ENCODE measurements at places on chromosomes 12 and 14.

GRCh38 chr12:98724384-98725155, 79.5 kb downstream of the APAF1 start:
- DNase-seq = no peak

DNA sequence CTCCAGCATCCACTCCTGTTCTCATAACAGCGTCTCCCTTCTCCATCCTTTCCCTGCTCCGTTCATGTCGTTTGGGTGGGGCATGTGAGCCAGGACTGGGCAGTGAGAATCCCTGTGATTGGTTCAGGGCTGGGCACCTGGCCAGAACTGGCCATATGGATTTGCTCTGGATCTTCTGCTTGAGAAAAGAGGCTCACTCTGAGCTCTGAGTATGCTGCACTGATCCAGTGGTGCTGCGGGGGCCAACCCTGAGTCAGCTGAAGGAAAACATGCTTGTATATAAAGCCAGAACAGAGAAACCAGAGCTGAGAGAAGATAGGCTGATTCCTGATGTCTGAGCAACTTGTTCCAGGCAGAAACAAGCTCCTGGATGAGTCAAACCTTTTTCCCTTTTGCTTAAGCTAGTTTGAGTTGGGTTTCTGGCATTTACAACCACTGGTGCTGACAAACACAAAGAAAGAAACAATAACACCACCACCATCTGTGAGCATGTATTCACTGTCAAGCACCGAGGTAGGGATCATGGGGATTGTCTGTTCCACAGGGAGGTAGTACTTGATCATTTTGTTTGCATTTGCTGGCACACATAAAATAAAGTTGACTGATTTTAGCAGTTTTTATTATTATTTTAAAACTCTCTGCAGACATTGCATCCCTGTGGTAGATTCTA, 14.0 kb upstream of the HPD start:
- DNase-seq = no peak

DNA sequence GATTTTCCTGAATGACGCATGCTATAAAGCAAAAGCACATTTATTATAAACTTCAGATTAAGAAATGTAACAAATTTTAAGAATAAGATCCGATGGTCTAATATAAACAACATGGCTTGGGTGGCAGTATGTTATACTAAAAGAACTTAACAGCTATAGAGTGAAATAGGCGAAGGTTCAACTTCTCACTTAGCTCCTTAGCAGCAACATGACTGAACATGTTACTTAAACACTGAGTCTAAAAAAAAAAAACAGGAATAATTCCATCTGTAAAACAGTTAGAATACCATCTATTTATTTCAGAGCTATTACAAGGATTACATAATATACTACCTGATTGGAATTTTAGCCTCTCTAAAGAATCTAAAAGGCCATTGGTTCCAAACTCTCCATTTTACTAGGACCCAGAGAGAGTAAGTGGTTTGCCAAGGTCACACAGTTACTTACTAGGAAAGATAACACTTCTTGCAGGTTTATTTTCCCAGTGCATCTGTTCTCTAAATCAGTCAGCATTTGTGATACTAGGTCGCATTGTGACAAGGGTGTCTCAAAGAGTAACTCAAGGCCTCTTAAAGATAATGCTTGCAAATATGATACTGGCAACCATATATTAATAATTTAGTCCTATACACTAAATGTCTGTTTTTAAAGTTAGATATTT, 14.8 kb downstream of the OSBPL8 start:
- no peak for DNase-seq

DNA sequence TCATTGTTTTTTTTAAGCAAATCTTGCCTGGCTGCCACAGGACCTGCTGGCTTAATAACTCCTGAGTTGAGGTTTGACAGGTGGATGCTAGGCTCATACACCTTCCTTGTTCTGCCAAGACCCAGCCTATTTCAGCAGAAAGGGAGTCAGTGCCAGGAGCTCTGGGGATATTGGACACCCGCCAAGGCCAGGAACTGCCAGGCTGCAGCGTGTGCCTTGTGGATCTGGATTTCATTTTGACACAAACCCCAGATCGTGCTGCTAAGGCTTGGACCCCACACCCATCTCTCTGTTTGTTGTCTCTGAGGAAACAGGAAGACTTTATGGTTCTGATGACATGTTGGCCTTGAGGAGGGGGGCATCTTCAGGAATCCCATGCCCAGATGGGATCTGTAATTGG, 44.4 kb upstream of the PRIMA1 start:
- no peak for DNase-seq

- no peak for DNase-seq
Measured at GRCh38 chr14:101062065-101062450, 158.5 kb upstream of the RTL1 start.

- no peak for DNase-seq
Measured at GRCh38 chr12:116687888-116688287, 50.0 kb downstream of the SPRING1 start.

- no peak for DNase-seq
Measured at GRCh38 chr12:125013816-125014442, 20.5 kb downstream of the BRI3BP start.

GRCh38 chr12:39587225-39587624, 32.4 kb downstream of the ABCD2 start:
- DNase-seq = no peak

DNA sequence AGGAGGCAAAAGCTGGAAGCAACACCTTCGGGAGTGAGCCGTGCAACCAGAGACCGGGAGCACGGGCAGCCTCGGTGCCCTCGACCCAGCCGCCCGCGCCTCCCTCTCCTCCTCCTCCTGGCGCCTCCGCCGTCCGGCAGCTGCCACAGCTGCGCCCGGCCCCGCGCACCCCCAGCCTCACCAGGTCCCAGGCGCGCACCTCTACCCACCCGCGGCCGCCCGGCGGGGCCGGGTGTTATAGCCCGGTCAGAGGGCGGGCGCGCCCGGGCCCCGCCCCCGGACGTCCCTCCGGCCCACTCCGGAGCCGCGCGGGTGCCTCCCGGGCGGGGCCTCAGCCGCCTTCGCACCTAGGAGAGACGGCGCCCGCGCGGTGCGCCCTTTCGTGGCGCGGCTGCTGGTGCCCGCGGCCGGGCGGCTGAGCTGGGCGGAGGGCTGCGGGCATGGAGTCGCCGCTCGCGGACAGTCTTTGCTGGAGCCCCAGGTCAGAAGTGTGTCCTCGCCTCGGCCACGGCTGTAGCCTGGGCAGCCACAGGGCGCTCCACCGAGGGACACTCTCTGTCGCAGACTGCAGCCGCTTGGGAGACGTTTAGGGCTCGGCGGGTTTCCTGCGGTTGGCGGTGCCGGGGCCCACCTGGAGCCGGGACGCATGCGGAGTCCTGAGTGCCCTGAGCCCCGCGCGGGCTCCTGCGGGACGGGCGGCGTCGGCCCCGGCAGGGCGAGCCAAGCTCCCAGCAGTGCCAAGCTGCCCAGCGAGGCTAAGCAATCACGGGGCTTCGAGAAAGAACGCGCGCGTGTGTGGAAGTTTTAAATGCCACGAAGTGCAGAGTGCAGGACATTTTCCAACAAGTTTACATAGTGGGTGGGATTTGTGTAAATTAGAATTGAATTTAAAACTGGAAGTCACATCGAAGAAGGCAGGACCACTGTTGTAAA, at the start of gene CPM:
CPM (minus strand) TSS at position 211 of the 933 bp plus-strand sequence. CDS start 334 bp downstream, outside the sequence.
- no peak for DNase-seq

DNA sequence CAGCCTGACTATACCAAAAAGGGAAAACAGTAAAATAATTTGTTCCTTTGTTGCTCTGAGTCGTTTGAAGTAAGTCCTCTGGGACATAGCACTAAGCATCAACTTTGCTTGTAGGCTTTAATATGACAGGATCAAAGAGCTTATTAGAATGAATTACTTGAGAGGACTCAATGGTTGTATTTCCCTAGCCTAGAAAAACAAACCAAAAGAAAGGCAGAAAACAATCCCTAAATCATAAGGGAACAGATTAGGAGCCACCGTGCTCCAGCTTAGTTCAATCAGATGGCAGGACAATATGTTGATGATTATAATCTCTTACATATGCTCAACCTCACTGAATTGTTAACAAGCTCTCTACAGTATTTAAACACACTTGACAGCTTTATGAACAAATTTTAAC, 988.4 kb downstream of the FLRT2 start:
- no peak for DNase-seq

- no peak for DNase-seq
Measured at GRCh38 chr14:95244587-95244986, 75.1 kb downstream of the CLMN start.

DNA sequence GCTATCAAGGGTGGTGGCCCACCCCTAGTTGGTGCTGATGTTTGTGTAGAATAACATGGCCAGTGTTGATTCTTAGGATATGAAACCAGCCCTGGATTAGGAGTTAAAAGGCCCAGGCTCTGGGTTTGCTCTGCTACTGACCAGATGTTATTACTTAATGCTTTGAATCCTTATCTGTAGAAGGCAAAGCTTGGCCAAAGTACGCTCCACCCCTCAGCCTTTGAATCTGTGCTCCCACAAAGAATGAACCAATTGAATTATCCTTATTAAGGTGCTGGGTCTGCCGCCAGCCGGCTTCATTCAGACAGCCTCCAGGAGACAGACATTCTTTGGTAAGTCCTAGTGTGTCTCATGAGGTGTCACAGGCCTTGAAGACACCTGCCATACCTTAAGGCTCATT, 41.8 kb downstream of the AKAP3 start:
- no peak for DNase-seq

DNA sequence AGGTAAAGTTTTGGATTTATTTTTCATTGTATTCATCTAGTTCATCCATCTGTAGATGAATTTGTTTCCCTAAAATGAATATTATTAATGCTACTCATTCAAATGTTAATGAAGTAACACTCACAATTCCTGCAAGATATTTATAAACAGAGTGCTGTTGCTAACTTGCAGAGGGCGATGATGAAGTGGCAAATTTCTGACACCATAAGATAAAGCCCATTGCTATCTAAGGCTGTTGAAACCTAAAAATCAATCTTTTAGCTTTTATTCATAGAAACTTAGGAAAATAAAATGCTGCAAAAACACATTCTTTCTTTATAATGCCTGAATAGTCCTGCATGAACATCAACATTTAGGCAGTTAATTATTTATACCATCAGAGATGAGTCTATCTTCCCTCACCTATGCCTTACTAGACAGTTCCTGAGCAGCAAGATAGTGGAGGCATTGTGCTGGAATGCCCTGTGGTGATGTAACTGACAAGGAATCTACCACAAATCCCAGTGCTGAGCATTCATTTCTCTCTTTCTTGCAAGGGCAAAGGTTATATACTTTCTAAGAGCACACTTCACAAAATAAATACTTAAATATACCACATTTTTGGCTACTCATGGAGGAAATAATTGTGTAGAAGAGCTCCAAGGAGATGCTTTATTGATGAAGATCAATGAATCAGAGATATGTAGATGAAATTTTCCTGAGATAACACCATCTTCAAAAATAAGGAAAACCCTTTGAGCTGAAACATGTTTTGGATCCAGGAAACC, 57.6 kb downstream of the LMNTD1 start:
- DNase-seq = no peak

DNA sequence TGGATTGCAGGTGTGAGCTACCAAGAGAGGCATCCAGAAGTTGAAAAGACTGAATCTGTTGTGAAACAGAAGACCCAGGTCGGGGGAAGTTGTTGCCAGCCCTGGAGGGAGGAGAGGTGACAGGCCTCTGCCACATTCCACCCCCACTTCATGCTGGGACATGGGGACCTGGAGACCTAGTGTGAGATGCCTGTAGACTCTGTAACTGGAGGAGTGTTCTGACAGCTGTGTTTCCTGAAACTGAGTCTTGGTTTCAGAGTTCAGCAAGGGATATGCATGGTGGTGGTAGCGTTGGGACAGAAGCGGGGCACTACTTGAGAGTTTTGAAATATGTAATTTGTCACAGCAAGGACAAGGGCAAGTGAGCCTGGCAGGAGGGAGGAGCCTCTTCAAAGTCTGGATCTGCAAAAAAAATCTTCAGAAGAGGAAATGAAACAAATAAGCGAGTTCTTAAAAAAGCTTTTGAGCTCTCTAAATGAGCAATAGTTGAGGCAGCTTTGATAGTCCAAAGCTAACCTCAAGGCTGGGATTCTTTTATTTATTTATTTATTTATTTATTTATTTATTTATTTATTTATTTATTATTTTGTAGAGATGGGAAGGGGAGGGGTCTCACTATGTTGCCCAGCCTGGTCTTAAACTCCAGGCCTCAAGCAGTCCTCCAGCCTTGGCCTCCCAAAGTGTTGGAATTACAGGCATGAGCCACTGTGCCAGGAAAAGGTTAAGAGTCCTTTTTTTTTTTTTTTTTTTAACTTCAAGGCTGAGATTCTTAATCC, 58.9 kb upstream of the EEA1 start:
- no peak for DNase-seq

GRCh38 chr12:27902651-27903050, 69.9 kb downstream of the PTHLH start:
- no peak for DNase-seq

- DNase-seq = no peak
Measured at GRCh38 chr14:95849761-95850160, 26.9 kb upstream of the TUNAR start.

GRCh38 chr14:76876076-76876475, 49.9 kb downstream of the LRRC74A start:
- peak; percentile 41 for DNase-seq

GRCh38 chr12:49230805-49231194, 34.1 kb upstream of the TUBA1C start:
- no peak for DNase-seq

DNA sequence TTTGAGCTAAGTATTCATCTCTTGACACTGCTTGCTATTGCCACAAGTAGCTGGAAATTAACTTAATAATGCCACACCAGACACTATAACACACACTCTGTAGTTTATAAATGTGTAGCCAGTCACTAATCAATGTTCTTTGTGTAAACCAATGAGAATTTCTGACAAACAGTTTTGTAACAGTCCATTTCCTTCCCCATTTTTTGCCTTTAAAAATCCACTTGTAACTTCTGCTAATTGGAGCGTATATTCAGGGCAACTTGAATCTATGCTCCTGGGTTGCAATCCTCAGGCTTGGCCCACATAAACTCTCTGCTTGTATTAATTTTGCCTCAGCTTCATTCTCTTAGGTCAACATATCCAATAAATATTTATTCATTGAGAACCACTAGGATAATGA, 125.0 kb upstream of the DHRS4 start:
- DNase-seq = no peak

DNA sequence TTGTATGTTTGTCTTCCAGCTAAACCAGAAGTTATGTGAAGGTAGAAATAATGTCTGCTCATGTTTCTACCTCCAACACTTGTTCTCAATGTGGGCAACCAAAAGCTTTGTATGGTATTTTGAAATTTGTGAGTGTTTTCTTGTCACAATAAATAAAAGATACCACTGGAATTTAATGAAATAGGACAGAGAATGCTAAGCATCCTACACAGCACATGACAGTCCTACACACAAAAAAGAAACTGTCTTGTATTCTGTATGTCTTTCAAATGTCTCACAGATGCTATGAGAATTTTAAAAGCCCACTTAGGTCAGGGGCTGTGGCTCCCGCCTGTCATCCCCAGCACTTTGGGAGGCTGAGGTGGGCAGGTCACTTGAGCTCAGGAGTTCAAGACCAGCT, 68.9 kb downstream of the RALGAPA1 start:
- no peak for DNase-seq

DNA sequence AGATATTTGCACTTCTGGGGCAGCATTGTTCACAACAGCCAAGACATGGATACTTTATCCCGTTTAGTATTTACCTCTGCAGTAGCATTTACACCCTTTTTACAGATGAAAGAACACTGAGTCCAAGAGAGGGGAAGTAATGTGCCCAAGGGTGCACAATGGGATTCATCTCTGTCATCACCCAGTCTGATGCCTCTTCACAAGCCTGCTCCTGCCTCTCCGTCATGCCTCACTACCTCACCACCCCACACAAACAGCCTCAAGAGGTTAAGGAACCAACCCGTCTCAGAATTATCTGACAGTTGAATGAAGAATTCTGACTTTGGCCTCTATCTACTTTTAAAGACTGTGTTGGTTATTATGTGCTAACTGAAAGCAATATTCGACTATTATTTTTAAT, 368.4 kb downstream of the ATP23 start:
- no peak for DNase-seq
